ENCODE measurements at places on chromosomes 3 and 15.

GRCh38 chr3:194472290-194472920 is 14.4 kb downstream of the ATP13A3 start:
- no peak for DNase-seq

GRCh38 chr15:78727561-78727960 is 83.7 kb downstream of the ADAMTS7 start:
- no peak for DNase-seq

DNA sequence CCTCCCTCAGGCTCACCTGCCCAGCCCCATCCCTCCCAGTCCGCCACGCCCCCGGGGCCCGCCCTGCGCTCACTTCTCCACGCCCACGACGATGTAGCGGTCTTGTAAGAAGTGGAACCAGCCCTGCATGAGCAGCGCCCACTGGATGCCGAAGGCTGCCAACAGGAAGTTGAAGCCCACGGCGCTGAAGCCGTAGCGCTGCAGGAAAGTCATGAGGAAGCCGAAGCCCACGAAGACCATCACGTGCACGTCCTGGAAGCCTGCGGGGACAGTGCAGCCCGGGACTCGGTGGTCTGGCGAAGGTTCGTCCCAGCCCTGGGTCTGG is 9.7 kb downstream of the RHCG start:
- no peak for DNase-seq

DNA sequence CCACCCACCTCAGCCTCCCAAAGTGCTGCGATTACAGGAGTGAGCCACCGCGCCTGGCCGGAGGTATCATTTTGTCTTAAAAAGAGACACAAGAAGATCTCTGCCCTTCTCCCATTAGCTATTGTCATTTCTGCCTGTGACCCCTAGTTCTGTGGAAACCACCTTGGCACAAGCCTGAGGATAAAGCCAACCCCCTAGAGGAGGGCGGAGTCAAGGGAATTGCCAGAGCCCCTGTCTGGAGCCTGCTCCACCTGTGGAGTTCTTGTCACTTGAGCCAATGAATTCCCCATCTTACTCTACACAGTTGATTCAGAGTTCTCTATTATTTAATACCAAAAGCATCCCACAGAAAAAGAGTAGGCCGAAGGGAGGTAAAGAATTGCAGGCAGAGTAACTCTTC is 34.9 kb upstream of the KLHL6 start:
- no peak for DNase-seq

DNA sequence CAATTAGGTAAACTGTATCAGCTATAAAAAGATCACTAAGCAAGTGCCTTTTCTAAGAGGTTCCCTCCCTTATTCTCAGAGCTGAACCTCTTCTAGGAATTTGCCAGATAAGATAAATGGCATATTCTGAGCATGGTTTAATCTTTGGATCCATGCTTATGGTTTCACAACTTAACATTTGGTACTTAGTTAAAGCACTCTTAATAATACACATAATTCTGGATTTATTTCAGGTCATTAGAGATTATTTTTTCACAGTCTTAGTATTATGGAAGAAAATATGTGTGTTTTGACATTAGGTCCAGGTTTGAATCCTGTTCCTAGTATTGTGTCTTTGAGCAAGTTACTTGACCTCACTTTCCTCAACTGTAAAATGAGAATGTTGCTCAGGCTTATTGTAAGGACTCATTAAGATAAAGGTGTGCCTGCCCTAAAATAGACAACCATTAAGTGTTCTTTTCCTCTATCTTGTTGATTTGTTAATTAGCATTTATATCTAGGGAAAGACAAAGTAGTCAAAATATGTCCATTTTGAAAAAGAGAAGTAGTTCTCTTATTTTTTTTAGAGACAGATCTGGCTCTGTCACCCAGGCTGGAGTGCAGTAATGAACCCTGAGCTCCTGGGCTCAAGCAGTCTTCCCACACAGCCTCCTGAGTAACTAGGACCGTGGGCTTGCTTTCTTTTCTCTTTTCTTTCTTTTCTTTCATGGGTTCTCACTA is 43.4 kb downstream of the TSC22D2 start:
- no peak for DNase-seq

DNA sequence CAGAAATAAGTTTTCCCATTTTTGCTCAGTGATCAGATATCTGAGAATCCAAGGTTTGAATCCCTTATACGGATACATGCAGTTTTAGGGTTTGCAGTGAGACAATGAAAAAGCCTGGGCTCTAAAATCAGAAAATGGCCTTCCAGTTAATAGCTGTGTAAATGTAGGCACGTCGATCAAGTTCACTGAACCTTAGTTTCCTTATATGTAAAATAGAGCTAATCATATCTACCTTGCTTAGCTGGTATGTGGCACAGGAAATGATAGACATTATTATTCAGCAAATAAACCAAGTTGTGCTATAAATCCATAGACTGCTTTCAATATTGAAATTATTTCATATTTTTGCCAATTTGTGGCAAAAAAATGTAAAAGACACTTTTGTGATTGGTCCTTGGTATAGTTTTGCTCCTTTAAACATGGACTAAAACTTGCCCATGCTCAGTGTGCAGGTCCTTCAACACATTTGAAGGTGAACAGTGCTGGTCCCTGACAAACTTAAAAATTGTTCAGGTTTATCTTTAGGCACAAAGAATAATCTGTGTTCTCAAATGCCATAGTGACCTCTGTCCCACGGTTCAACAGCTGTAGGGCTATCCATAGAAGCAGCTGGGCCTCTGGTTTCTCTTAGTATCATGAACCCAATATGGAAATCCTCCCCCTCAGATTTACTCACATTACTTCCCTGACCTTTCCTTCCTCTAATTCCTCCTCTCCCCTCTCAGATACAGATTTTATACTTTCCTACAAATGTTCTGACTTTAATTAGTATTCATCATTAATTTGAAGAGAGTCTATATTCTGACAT is 51.0 kb downstream of the CCDC54 start:
- DNase-seq = no peak

DNA sequence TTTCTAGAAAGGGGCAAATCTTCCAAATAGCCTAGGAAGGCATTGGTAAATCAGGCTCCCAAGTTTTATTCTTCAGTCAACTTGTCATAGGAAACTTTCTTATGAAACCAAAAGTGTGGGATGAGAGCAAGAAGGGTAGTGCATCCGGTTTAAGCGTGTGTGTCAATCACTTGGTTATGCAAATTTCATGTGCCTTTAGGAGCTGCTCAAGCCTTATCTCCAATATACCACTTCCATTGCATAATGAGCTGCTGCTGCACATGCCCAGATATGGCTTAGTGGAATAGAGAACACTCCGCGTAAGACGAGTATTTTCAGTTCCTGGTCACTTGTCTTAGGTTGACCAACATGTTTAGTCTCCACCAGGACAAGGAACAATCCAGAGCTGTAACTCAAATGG is 242.1 kb downstream of the CBLB start:
- DNase-seq = no peak

DNA sequence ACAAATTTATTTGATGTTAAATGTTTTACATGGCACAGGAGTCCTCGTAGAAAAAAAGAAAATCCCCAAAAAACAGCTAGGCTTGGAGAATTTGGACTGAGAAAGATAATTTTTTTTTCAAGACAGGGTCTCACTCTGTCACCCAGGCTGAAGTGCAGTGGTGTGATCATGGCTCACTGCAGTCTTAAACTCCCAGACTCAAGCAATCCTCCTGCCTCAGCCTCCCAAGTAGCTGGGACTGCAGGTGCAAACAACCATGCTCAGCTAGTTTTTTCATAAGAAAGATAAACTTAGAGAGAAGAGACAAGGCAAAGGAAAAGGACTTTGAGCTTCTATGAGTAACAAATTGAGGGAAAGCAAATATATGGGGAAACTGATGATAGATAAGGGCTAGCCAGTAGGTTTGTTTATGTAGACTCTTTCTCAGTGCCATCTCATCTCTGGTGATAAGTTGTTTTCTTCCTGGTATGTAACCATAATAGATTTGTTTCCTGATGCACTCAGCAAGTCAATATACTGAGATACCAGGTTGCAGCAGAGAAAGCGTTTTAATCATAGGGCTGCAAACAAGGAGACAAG is 13.1 kb upstream of the TRMT10C start:
- DNase-seq = no peak

- no peak for DNase-seq
Observed at GRCh38 chr3:152849996-152850578, 15.2 kb downstream of the P2RY1 start.

GRCh38 chr3:4949004-4949403 is 30.2 kb upstream of the BHLHE40 start:
- DNase-seq = no peak

GRCh38 chr15:91599261-91599660 is 254.2 kb upstream of the SLCO3A1 start:
- DNase-seq = no peak

DNA sequence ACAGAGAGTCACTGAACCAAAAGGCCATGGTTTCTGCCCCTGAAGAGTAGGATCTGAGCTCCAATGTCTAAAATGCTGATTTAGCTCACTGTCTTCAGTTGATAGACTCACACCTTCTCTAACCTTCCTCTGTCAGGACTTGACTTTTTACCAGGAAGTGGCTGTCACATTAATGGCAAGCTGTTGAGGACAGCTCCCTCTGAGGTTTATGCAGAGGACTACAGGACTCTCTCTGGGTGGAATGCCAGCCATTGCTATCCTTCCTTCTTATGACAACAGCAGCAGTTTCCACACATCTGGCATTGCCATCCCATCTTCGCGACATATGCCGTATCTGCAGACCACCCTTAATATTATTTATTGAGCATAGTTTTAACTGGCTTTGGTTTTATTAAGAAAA is 103.8 kb upstream of the PRICKLE2 start:
- DNase-seq = no peak

DNA sequence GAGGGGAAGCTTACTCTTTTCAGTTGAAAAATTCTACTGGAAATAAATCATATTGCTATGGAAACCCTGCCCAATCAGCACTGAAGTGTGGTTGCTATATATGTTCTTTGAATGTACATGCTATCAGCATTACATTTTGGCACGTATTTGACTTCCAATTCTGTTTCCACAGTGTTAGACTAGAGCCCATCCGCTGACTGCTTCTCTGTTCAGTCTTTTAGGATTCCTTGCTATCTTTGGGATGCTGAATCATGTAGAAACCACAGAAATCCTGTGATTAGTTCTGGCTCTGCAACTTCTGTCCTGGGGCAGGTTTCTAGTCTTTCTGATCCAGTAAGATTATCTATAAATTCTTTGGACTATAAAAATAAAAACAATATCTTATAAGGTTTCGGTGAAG is 128.2 kb upstream of the SLC7A14 start:
- DNase-seq = no peak

GRCh38 chr3:123755501-123755900 is 128.6 kb downstream of the MYLK start:
- no peak for DNase-seq

GRCh38 chr3:142447301-142447851 is 461 bp downstream of the XRN1 start:
- DNase-seq = no peak

GRCh38 chr3:36494461-36495109 is 114.3 kb downstream of the STAC start:
- no peak for DNase-seq

DNA sequence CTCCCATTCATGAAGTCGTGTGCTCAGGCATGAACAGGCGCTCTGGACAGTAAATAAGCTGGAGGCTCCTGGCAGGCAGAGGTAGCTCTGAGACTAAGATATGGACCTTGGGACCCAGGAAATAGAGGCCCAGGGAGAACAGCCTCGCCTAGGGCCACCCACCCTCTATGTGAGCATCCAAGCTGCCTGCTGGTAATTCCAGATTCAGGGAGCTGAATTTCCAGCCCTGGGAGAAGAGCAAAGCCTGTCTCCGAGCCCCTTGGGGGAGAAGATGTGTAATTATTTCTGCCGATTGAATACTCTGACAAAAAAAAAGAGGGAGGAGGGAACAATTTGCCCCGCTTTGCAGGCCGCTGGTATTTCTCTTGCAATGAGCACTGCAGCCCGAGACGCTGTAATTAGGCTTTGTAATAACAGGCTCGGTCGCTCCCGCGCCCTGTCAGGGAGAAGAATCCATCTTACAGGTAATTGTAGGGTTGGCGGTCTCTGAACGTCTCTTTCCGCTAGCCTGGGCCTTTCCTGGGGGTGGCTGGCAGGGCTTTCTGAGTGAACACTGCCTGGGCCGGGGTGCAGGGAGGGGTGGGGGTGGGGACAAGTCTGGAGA is 131.5 kb downstream of the WNT7A start:
- DNase-seq = no peak

- no peak for DNase-seq
Observed at GRCh38 chr3:111965484-111965883, 13.3 kb upstream of the ABHD10 start.

DNA sequence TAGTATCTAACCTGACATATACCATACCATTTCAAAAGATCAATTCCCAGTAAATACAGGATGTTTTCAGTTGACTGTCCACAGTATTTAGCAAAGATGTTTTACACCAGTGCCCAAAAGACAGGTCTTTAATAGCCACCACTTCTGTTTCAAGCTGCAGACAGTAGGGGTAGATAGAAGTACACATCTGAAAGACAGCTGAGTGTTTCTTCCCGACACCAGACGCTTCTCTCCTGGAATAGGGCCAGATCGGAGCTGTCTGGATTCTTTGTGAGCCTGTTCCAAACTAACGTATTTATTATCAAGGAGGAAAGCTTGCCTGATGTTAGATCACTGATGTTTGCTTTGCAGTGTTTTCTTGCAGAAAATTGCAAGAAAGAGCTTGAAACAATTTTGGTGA is 136.1 kb upstream of the RBMS3 start:
- DNase-seq = no peak

- DNase-seq = no peak
Observed at GRCh38 chr3:16543242-16543864, 29.9 kb upstream of the RFTN1 start.

GRCh38 chr15:77527164-77527778 is 105.4 kb downstream of the LINGO1 start:
- DNase-seq = no peak

GRCh38 chr3:119681279-119681678 is 4.1 kb upstream of the COX17 start:
- DNase-seq = no peak

GRCh38 chr15:49301562-49301961 is 121.5 kb upstream of the FGF7 start:
- DNase-seq = no peak

DNA sequence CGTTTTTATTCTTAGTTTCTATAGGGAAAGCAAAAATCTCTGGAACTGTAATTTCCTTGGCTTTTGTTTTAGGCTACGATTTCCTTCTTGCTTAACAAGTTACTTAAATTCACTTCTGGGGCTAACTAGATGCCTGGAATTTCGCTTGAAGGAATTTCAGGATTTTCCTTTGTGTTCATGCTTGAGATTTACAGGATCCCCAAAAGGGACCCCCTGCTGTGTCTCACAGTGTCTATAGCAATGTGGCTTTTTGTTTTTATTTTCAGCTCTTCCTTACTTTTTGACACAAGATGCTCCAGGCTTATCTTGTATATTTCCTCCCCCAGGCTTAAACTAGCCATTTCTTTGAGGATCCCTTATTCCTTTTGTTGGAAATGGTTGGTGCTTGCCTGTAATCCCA is 95.5 kb upstream of the DPPA4 start:
- no peak for DNase-seq

Measured in stimulated activated CD8-positive, alpha-beta memory T cell treated with anti-CD3 and anti-CD28 coated beads, Interleukin-7, amount 100 ng/mL, for 1 hour (primary cell).